ENCODE measurements at places on chromosomes 4 and X.

DNA sequence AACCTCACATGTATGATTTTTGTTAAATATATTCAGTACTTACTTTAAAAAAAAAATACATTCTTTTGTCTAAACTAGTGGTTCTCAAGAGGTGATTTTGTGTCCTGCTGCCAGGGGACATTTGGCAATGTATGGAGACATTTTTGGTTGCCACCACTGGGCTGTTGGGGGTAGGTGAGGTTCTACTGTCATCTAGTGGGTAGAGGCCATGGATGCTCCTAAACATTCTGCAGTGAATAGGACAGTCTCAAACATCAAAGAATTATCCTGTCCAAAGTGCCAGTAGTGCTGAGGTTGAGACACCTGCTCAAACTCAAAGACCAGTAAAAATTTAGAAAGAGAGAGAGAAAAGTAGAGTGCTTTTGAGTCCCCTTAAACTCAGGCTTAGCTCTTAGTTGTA lies 32.9 kb upstream of the PGM2 start:
- no peak for DNase-seq

- DNase-seq, result no peak
These were observed 5.7 kb downstream of the IL15 start for GRCh38 chr4:141642063-141642462.

DNA sequence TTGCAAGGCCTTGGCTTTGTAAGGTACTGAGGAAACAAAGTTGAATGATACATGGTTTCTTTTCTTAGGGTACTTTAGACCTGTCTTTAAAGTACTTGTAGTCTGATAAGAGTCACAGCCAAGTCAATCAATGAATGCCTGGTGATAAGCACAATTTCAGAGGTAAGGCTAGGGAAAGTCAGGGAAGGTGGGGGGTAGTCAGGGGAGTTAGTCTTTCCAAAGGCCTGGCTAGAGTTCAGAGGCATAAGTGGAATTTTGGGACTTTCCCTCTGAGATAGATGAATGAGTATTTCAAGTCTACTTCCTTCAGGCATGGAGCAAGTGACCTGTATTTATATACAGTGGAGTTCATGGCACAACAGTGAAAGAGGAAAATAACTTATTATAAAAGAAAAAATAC lies 78.3 kb downstream of the SLC4A4 start:
- no peak for DNase-seq

- DNase-seq, result no peak
These were observed 21.1 kb downstream of the CTBP1 start for GRCh38 chr4:1227816-1228215.

Measured in GM12892 (cell line).